ENCODE measurements at places on chromosomes 16 and 17.

GRCh38 chr16:73527187-73527586 is 479.3 kb upstream of the ZFHX3 start:
- DNase-seq, result no peak

DNA sequence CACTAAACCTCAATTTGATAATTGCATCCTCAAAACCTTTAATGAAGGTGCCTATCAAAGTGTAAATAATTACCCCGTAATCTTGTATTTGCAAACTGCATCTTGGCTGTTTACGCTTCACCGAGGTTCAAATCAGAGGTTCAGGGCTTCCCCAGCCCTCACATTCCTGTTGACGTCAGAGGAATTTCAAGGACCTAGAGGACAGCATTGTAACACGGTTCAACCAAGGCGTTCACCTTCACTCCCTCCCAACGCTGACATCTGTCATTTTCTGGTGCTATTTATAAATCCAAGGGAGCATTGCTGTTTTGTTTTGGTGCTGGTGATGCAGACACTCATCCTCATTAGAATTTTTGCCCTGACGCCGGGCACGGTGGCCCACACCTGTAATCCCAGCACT is 691.6 kb upstream of the RBFOX1 start:
- no peak for DNase-seq

DNA sequence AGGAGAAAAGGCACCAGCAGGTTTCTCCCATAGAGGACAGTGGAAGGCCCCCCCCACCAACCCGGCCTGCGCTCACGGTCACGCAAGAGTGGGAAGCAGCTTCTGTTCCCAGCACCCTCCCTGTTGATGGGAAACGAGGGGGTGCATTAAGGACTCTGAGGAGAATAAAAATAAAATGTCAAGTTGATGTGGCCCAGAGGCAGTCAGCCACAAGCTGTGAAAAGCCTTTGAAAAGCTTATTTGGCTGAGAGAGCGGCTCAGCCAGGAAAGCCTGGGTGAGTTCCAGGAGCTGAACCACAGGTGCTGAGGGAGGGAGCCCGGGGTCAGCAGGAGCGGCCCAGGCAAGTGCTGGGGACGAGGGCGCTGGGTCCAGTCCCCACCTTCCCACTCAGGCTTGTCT is 26.9 kb upstream of the SPATA32 start:
- DNase-seq, result no peak

GRCh38 chr16:56852401-56852730 is 12.6 kb upstream of the SLC12A3 start:
- no peak for DNase-seq

DNA sequence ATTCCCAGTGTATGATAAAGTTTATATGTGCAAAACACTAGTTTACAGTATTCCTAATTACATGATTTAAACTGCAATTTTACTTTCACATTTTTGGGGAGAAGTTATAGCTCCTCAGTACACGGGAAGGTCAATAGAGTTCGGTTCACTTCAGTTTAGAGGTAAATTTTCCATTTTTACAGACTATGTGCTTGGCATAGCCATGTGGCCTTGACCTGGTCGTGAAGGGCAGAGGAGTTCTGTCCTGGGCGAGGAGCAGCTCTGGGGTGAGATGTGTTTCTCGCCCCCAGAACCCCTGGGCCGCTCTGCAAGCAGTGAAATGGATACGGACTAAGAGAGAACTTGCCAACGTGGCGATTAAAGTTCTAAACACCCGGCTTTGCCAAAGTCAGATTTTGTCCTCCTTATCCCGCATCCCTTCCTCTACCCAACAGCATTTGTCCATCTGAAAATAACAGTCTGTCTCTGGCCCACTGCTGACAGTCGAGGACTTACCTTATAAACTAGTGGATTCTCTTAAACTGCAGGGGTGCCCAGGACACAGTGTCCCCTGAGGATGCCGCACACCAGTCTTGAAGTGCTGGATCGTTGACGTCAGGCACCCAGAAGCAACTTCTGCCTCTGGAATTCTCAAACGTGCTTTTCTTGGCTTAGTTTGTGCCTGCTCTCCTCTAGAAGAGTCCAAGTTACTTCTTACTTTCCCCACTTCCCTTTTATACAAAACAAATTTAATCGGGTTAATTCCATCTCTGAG is 1.5 kb upstream of the SIAH1 start:
- no peak for DNase-seq

DNA sequence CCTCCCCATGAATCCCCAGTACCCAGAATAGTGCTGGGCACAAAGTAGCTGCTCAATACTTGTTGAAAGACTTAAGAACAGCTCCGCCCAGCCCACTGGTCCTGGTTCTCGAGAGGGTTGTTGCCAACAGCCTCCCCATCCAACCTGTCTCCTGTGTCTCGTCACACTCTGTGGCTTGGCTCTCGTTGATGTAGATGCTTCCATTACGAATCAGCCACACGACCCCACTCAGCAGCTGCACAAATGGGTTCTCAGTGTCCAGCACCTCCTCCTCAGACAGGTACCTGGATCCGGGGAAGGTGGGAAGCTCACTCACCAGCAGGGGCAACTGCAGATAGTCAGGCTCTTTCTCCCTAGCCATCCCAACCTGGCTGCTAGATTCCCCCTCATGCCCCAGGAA is 2.1 kb downstream of the NAGPA start:
- no peak for DNase-seq

DNA sequence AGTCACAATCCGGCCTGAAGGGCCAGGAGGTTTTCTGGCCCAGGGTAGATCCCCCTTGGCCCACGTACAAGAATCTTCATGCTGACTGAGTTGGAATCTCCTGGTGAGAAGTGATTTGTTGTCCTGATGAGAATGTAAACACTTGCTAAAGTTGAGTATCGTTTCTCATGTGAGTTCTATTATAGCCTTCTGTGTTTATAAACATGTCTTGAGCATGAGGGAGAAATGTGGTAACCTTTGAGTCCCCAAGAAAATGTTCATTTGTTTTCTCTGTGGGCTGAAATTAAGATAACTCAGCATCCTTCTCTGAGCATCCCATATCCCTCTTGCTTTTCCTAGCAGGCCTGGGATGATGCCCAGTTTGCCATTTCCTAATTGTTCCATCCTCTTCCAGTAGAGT is 204.8 kb downstream of the FTO start:
- no peak for DNase-seq

DNA sequence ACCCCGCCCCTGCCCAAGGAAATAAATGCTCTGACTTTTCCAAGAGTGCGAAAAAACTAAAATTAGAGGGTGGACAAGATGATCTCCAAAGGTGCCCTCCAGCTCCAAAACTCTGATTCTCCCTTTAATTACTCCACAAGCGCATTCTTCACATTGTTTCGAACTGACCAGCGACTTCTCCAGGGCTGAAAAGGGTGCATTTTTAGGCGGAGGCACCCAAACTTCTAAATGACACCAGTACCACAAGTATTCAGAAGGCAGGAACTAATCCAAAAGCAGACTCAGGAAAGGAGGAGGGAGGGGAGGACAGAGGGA is 750 bp downstream of the ZFHX3 start:
- DNase-seq, result no peak

- DNase-seq, result no peak
Measured at GRCh38 chr17:8173871-8174322, 2.3 kb downstream of the TMEM107 start.

DNA sequence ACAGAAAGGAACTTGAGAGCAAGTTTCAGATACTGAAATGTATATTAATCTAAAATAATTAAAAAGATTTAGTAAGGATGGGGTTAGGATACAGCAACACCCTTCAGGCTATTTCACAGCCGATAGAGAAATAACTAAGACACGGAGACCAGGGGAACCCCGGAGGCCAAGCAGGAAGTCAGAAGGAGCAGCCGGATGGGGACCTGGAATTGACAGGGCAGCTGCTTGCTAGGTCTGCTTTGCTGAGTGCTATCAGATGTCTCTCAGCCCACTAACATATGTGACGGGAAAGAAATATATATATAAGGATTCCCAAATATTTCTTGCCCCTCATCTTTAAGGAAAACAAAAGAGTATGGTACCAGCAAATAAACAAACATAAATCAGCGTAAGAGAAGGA is 154.1 kb upstream of the CDH5 start:
- no peak for DNase-seq

DNA sequence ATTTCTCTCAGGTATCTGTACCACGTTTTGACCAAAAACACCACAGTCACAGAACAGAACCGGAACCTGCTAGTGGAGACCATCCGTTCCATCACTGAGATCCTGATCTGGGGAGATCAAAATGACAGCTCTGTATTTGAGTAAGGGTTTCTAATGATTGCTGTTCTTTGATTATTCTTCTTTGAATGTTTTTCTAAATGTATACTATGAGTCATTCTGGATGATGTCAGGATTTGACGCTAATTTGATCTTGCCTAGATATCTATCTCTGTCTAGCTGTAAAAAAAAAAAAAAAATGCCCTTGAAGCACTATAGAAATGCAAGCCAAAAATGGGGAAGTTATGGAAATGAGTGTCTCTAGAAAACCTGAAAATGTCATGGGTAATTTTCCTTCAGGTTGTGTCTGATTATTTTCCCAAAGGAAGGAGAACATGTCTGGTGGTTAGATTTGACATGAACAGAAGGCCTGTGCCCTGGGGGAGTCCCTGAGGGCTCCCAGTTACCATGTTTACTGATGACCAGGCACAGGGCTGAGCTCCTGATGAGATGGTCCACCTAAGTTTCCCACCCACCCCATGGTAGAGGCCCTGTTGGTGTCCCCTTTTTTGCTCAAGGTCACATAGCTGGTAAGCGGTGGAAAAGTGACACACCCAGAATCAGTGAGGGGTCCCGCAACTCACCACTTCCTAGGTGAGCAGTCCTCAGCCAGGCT is 13.6 kb downstream of the CLEC16A start:
- DNase-seq, result no peak

GRCh38 chr17:59617156-59617732 is 2.5 kb upstream of the CLTC start:
- DNase-seq, result no peak

All from inflammatory macrophage (primary cell).